GM12865 (cell line): ENCODE measurements at places on chromosomes 7 and 10.

DNA sequence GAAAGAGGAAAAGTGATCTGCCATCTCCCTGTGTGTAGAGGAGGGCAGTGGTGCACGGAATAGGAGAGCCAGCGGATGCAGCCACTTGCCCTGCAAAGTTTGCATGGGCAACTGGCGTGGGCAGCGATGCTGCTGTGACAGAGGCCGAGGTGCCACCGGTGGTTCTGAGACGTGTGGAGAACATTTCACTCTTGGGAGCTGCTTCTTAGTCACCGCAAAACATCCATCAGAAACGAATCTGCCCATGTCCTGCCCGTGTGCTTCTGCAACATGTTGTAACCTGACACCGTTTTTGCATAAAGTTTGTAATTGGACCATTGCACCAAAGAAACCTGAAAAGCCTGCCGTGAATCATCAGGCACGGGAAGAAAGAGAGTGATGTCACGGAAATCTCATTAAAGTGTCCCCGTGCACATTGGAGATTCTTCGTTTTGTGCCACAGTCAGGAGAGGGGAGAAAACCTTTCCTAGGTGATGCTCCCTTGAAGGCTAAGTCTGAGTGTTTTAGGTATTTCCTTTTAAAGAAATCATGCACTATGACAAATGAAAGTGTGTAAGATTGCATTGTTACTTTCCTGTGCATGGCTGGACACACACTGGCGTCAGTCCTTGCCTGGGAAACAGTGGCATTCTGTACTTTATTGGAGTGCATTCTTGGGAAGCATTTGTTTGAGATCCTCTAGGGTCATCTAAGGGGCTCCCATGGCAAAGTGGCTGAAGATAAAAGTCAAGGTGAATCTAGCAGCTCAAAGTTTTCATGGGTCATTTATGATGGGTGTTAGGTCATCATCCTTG, 302.6 kb downstream of the KLF6 start:
- DNase-seq = peak; percentile 56

- peak; percentile 55 for DNase-seq
Observed at GRCh38 chr7:99928994-99929729, at the start of gene GJC3. Gene GJC3 (minus strand): TSS chr7:99929620. CDS start chr7:99929620, 0 bp downstream.

- DNase-seq = no peak
Observed at GRCh38 chr7:25256333-25256819, 28.1 kb upstream of the NPVF start.

DNA sequence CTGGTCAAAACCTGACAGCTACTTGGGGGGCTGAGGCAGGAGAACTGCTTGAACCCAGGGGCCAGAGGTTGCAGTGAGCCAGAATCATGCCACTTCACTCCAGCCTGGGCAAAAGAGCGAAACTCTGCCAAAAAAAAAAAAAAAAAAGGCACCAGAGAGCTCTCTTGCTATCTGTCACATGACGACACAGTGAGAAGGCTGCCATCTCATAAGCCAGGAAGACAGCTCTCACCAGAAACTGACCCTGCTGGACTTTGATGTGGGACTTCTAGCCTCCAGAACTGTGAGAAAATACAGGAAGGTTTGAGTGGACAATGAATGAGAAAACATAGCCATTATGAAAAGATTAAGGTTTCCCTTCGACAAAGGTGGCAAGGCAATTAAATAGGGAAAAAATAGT, 51.1 kb upstream of the KCNIP2 start:
- DNase-seq = no peak

- no peak for DNase-seq
Observed at GRCh38 chr10:58645416-58646146, 132.9 kb downstream of the BICC1 start.

DNA sequence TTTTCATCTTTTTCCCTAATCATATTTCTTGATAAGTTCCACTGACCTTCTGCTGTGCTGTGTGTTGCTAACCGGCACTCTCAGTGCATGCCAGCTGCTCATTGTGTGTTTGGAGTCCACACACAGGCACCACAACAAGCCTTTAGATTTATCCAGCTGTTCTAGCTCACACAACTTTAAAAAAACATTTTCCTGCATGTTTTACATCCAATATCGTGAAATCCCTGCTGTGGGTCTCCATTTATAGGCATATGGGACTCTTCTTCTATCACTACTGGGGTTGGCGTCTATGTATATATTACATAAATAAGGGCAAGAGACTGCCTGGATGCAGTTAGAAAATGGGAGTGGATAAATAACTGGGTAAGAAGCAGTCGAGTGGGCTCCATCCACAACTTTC, 183.6 kb upstream of the ADARB2 start:
- no peak for DNase-seq

DNA sequence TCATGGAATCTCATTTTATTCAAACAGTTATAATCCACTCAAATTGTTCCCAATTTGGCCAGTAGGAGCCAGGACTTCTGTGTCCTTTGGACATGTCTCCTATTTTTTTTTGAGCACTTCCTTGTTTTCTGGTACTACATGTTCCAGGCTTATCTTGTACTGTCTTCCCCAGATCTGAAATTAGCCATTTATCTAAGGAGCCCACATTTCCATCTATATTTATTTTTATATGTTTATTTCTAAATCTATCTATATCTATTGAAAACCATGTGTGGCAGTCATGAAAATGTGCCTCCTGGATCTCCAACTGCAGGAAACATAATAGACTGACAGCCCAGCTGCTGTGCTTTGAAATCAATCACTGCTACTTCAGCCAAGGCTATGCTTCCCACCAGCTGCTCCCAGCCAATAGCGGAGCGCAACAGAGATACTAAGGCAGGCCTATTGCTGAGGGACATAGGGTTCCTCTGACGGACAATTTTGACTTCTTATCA, 147.1 kb downstream of the LRRC4 start:
- DNase-seq = no peak

DNA sequence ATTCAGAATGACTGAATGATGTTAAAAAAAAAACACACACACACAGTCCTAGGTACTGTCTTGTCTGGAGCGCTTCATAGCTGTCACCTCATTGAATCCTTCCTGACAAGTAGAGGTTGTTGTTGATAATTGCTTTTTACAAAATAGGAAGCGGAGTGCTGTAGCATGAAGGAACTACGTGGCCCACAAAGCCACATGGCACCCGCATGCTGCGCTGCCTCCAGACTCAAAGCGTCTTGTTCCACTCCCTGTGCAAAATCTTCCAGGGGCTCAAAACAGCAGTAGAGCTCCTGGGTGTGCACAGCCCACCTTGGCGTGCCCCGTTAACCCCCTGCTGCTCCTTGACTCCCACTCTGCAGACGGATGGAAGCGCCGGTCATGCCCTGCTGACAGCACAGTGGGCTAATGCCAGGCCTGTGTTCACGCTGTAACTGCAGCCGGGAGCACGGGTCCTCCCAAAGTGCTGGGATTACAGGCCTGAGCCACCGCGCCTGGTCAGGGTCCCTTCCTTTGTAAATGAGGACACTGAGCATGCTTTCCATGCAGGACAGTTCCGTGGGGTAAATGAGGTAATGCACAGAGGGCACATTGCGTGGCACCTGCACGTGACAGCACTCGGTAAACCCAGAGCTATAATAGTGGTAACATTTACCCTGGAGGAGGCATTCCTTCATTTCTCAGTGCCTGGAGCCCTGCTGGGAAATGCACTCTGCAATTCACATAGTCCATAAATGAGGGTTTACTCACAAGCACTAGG, 91.1 kb upstream of the GNA12 start:
- no peak for DNase-seq

DNA sequence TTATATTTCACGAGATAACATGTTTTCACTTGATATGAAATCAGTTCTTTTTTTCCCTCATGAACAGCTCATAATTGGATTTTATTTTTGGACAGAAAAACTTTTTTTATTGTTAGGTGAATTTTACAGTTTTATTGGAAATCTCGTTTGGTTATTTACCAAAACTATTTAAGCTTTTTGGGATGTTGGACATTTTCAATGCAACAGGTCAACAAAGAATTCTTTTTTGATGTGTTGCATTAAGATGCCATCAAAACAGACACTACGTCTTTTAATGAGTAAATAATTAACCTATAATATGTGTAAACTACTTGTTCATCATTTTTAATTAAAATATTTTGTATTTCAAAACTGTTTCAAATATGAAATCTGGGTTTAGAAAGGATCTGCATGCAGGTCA, 5.3 kb downstream of the KMT2E start:
- DNase-seq = no peak

GRCh38 chr10:73922864-73923133, 11.9 kb downstream of the PLAU start:
- DNase-seq = no peak

DNA sequence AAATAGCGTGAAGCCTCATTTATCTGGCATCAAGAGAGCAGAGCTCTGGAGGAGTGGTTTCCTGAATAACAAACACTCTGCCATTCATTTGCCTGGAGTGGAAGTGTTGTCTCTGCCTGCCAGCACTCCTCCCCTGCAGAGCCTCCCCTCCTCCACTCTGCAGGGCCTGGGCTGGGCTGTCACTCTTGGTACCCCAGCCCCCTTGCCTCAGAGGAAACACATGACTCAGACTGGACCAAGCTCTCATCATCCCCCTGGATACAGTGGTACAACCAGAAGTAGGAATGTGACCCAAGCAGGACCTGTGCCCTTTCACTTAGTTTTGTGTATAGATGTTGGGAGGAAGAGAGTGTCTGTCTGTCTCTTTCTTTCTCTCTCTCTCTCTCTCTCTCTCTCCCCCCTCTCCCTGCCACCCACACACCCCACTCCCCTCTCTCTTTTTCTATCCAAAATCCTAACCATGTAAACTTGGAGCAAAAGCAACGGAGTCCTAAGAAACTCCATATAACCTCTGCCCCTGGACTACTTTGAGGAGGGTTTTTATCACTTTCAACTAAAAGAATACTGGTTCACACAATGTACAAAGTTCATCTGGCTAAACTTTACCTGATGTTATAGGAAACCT, 43.9 kb downstream of the DOCK4 start:
- no peak for DNase-seq

- DNase-seq = peak; percentile 79
Observed at GRCh38 chr10:45373576-45374349, at the start of gene ALOX5. Gene ALOX5 (plus strand): TSS chr10:45374216. CDS start chr10:45374280, 64 bp downstream.

GRCh38 chr10:110644598-110645462, 694 bp downstream of the RBM20 start:
- no peak for DNase-seq

DNA sequence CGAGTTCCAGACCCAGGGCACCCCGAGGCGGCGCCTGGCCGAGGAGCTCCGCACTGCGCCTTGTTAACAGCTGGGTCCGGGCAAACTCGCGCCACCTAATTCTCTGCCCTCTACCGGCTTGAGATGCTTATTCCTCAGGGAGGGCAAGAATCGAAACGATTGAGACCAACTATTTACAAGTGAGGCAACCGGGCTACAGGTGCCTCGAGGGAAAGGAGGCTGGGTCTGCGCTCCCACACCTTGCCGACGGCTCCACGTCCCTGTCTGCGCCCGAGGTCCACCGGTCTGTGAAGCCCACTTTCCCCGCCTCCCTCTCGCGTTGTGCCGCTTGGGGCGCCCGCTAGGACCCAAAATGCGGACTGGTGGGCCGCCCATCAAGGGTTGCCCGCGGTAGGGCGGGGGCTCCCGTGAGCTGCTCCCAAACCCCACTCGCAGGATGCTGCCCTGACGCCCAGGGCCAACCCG, 527 bp downstream of the AKR1B1 start:
- peak; percentile 72 for DNase-seq

DNA sequence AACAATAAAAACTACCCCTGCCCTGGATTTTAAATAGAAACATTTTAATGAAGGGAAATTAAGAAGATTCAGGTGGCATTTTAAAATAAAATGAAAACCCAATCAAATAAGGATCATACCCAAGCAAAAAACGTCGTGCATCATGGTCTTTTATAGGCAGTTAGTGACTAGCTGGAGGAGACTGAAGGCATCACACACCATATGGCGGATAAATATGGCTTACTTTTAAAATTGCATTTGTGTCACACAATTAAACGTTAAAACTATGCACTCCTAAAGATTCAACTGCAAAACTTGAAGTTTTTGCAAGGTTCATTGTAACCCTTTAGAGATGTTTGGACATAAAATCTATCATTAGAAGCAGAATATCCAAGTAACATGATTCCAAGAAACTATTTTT, 200.1 kb upstream of the NRG3 start:
- no peak for DNase-seq

GRCh38 chr10:128660726-128661125, 534.5 kb upstream of the MKI67 start:
- DNase-seq = no peak

GRCh38 chr10:48792687-48793096, 108.0 kb downstream of the WDFY4 start:
- no peak for DNase-seq

- DNase-seq = peak; percentile 54
Observed at GRCh38 chr10:70652761-70653657, 19.3 kb upstream of the ADAMTS14 start.

GRCh38 chr10:122703483-122704448, 4.1 kb upstream of the C10orf120 start:
- DNase-seq = peak; percentile 59

- DNase-seq = no peak
Observed at GRCh38 chr7:2670171-2670570, 17.8 kb upstream of the AMZ1 start.

DNA sequence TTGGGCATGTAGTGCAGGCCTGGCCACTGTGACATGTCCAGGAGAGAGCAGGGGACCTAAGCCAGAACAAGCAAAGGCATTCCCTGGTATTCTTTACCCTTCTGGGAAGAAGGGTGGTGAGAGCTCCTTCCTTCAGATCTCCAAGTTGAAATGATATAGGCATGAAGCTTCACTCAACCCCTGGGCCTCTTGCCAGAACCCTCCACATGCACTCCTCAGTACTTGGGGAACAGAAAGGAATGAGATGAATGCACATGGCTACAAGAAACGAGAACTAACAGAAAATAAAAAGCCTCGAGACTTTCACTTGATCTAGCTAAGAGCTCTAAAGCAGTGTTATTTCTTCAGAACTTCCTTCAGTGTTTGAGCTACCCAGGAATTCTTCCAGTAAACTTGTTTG, 262.2 kb downstream of the ETV1 start:
- no peak for DNase-seq

- no peak for DNase-seq
Observed at GRCh38 chr7:1562116-1562515, 6.1 kb upstream of the TMEM184A start.

- peak; percentile 52 for DNase-seq
Observed at GRCh38 chr7:107501593-107501992, 31.7 kb downstream of the GPR22 start.

DNA sequence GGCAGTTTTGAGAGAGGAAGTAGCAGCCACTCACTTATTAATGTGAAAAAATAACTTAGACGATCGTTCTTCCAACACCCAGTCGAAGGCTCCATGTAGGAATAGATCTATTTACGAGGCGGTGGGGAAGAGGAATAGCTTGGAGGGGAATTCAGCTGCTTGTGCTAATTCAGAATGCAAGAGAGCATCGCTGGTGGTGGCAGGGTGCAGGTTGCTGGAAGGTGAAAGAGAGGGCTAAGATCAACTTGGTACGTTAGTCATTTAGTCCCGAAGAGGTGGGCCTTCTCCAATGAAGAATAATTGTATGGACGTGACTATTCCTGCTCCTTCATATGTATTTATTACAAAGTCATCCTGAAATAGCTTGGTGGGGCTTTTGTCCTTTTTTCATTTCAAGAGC, 98.5 kb downstream of the SEC23IP start:
- DNase-seq = no peak

- no peak for DNase-seq
Observed at GRCh38 chr10:75331081-75331480, 70.5 kb downstream of the ZNF503 start.
